ENCODE measurements at places on chromosomes 2 and 18.

GRCh38 chr2:168552450-168552856 lies 96.4 kb downstream of the CERS6 start:
- DNase-seq = no peak

- DNase-seq = no peak
Observed at GRCh38 chr2:134167015-134167414, 86.9 kb upstream of the MGAT5 start.

- no peak for DNase-seq
Observed at GRCh38 chr2:10865841-10866240, 45.9 kb upstream of the KCNF1 start.

DNA sequence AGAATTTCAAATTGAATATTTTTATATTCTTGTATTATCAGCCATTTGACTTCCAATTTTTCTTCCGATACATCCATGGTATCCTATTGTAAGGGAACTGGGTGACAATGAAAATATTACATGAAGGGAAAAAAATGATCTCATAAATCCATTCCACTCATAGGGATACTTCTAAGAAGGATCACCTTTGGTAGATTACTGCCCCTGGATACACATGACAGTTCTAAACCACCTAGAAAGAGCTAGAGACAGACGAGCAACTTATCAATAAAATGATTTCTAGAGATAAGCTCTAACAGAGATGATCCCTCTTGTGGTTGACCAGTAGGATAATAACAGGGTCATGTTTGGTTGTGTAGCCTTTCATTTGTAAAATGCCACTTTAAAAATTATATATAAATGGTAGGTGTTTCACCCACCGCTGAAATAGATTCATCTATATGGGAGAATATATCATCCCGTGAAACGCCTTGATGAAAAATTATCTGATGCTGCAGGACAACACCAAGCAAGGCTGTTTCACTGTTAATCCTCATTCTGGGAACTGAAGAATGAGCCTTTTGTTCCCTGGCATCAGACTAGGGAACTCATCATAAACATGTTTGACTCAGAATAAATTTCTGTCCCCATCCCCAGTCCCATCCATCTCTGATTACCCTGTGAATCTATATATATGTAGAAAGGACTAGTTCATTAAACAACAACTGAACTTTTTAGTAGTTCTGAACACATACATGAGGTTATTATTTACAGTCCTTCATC lies 180.0 kb downstream of the TCF4 start:
- no peak for DNase-seq

DNA sequence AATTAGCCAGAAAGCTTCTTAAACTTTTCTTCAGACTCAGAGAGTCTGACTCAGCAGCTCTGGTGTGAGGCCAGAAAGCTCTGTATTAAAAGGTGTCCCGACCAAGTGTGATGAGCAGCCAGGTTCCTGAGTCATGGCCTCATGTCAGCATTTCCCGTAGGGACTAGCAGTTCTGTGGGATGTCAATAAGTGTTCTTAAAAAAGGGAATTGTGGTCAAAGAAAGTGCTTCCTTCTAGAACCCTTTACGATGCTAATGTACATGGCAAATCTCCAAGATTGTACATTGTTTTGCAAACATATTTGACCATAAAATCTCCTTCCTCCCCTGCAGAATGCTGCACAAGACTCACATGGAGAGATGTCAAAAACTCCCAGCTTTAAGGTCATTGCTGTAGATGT lies 80.1 kb downstream of the PLA2R1 start:
- DNase-seq = no peak

DNA sequence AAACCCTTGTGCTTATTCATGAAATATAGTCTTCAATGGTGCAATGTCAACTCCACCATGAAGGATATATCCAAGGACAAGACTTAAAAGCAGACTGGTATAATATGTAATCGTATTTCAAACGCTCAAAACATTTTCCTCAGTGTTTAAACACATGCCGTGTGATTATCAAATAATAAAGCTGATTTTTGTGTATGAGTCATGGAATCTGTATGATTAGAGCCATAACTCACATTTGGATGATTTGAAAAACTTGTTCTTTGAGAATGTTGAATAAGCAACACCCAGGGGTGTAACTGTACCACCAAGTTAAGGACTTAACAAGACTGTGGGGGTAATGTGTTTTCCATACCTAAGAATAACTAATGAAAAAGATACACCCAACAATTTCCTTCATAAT lies 215.3 kb downstream of the STK39 start:
- no peak for DNase-seq

GRCh38 chr18:76075777-76076176 lies 419.3 kb downstream of the ZNF516 start:
- DNase-seq = no peak

DNA sequence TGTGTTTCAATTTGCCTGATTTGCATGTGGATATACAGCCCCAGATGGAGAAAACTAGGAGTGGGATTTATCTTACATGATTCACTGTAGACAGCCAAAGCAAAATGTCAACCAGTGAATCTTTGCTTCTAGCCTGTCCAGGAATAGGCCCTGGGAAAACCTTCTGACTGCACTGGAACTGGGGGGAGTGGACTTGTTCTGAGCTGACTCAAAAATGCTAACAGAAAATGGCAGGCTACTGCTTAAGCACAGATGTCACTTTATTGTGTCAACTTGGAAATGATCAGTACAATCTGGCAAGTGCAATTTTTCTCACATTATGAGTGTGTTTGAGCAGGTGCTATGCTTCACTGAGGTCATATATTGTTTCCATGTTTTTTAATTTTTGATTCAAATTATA lies 593.7 kb downstream of the NRXN1 start:
- DNase-seq = no peak

- no peak for DNase-seq
Observed at GRCh38 chr2:26542676-26543505, 65.0 kb upstream of the OTOF start.

GRCh38 chr18:70333757-70334156 lies 44.9 kb downstream of the SOCS6 start:
- no peak for DNase-seq

- no peak for DNase-seq
Observed at GRCh38 chr2:24163601-24164000, 11.3 kb upstream of the FAM228A start.

GRCh38 chr2:102366406-102367112 lies 11.0 kb downstream of the IL18R1 start:
- DNase-seq = no peak

DNA sequence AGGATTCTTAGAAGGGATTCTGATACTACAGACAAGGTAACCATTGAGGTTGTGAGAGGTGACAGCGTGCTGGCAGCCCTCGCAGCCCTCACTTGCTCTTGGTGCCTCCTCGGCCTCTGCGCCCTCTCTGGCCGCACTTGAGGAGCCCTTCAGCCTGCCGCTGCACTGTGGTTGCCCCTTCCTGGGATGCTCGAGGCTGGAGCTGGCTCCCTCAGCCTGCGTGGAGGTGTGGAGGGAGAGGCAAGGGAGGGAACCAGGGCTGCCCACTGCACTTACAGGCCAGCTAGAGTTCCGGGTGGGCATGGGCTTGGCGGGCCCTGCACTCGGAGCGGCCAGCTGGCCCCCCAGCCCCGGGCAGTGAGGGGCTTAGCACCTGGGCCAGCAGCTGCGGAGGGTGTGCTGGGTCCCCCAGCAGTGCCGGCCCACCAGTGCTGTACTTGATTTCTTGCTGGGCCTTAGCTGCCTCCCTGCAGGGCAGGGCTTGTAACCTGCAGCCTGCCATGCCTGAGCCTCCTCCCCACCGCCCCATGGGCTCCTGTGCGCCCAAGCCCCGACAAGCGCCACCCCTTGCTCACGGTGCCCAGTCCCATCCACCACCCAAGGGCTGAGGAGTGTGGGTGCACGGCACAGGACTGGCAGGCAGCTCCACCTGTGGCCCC lies 23.9 kb upstream of the RIT2 start:
- no peak for DNase-seq

- DNase-seq = no peak
Observed at GRCh38 chr2:238032755-238033337, 28.0 kb upstream of the SCLY start.

DNA sequence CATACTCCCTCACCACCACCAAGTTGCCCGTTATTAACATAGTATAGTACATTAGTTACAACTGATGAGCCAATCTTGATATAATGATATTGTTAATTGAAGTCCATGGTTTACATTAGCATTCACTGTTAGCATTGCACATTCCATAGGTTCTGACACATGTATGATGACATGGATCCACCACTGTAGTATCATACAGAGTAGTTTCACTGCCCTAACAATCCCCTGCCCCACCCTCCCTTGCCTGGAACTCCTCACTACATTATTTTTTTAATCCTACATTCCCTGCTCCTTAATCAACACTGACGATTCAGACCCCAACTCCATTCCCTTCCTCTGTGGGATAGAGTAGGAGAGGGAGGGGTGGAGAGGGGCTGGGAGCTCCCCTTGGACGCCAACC lies 20.2 kb upstream of the ST3GAL5 start:
- no peak for DNase-seq

DNA sequence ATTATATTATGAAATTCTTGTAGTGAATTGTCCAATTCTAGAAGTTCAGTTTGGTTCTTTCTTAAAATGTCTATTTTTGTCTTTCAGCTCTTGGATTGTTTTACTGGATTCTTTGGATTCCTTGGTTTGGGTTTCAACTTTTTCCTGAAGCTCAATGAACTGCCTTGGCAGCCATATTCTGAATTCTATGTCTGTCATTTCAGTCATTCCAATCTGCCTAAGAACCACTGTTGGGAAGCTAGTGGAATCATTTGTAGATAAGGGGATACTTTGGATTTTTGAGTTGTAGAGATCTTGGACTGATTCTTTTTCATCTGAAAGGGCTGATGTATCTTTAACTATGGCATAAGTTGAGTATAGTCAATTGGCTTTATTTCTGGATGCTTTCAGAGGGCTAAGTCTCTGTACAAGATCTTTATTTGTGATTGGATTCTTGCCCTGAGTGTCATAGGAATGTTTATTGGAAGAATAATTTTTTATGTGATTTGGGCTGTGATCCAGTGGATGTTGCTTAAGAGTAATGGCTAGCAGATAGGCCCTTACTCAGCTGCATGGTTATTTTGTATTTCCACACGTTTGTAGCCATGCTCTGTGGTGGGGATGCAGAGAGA lies 42.3 kb downstream of the SERPINB7 start:
- no peak for DNase-seq

DNA sequence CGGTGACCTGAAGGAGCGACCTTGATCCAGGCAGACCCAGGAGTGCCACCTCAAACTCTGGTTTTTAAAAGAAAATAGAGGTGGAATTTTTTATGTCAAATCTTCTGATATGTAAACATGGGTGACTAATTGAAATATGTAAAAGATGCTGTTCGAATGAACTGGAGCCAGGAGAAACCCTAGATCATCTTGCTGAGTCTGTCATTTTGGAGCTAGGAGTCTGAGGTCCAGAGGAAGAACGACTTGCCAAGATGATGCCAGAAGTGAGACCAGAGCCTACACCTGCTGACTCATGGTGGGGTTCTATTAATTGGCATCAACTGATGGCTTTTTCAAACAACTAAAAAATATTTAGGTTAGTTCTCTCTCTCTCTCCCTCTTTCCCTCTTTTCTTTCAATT lies 74.1 kb downstream of the ACAA2 start:
- DNase-seq = no peak

DNA sequence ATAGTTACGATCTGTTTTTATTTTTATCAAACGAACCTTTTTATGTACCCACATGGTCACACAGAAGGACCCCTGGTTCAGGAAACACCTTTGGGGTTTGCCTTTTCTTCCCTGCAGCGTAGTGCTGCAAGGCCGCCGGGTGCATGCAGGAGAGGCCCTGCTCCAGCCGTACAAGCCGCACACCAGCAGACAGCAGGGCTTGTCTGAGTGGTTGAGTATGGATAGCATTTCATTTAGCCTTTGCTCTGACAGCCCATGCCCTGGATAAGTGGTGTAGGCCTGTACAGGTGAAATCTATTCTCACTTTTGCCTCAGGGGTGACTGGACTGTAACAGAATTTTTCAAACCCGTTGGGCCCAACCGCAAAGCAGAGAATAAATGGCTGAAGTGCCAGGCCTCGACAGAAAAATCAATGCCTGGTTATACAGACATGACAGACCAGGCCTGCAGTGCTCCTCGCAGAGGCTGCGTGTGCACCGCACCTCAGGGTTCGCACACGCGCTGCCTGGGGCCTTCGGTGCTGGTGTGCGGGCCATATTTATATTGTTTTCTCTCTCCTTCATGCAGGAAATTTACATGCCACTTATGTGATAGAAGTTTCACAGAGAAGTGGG lies 279.1 kb downstream of the ZNF407 start:
- no peak for DNase-seq

- DNase-seq = no peak
Observed at GRCh38 chr2:138356178-138356577, 145.4 kb upstream of the SPOPL start.

GRCh38 chr2:1170241-1170640 lies 219.6 kb downstream of the SNTG2 start:
- no peak for DNase-seq

DNA sequence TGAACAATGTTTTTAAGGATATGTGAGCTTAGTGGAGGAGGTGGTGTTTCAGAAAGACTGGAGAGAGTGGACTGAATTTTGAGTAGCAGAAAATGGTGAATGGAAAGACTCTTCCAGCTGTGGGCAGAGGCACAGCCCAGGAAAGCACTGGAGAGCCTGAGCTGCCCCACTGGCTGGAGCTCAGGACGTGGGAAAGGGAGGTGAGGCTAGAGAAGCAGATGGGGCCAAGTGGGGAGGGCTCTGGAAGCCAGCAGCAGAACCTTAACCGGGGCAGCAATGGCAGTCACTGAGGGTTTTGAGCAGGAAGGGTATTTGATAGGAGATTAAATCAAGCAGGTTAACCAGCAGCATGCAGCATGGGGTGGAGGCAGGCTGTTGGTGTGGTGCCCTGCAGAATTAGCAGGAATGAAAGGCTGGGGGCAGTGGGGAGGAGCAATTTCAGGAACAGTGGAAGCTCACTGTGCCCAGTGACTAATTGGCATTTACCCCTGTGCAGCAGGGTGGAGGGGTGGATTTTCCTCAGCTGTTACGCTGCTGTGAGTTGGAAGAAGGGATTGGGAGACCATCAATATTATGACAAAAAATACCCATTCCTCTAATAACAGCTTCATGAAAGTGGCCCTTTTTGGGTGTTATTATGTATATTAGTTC lies 136.2 kb downstream of the CERS6 start:
- no peak for DNase-seq

- no peak for DNase-seq
Observed at GRCh38 chr2:216426938-216427337, 14.7 kb downstream of the SMARCAL1 start.

DNA sequence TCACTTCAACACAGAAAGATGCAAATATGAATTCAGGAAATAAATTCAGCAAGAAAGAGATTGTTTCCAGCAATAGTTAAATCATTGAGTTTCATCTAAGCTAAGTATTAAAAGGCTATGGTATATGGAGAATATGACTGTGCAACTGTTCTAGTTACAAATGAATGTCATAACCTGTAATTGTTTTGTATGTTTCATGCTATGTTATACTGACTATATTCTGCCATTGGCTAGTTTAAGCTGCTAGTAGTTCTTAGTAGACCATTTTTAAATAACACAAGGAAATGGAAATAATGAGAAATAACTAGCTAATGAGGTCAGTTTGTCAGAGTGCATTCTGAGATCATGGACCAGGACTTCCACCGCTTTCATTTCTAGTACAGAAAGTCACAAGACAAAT lies 1154.9 kb upstream of the TMEFF2 start:
- no peak for DNase-seq
